ENCODE measurements at places on chromosomes 7 and 10. TPM values are rescaled to one million over a fixed set of nuclear protein-coding genes. Genes with fewer than 3 reads are reported as not detected.

The HILPDA gene
- total RNA-seq = 10.2 TPM

- no peak for DNase-seq
- no peaks in the 10 kb centered on the region for H3K36me3 ChIP-seq
- no peaks in the 10 kb centered on the region for H3K27me3 ChIP-seq
These were observed 7.2 kb downstream of the TNPO3 start for GRCh38 chr7:129047761-129048160.

GRCh38 chr7:79403451-79403850 is 50.0 kb downstream of the MAGI2 start:
- no peaks in the 10 kb centered on the region for H3K36me3 ChIP-seq
- no peak overlapping the region for H3K27ac ChIP-seq
- DNase-seq = no peak
- no peaks in the 10 kb centered on the region for H3K4me1 ChIP-seq
- no peaks in the 10 kb centered on the region for H3K27me3 ChIP-seq

- DNase-seq = no peak
- no peaks in the 10 kb centered on the region for H3K27me3 ChIP-seq
- no peaks in the 10 kb centered on the region for H3K36me3 ChIP-seq
- no peak overlapping the region for H3K27ac ChIP-seq
- H3K4me1 ChIP-seq = no peaks in the 10 kb centered on the region
These were observed 4.6 kb downstream of the CYP3A5 start for GRCh38 chr7:99674995-99675742.

Measured in ovary (tissue), 10 donors.